Activated naive CD4-positive, alpha-beta T cell (primary cell): ENCODE measurements at places on chromosomes 2 and 18.

- no peak for DNase-seq
Measured at GRCh38 chr2:144390424-144391020, 129.4 kb downstream of the ZEB2 start.

DNA sequence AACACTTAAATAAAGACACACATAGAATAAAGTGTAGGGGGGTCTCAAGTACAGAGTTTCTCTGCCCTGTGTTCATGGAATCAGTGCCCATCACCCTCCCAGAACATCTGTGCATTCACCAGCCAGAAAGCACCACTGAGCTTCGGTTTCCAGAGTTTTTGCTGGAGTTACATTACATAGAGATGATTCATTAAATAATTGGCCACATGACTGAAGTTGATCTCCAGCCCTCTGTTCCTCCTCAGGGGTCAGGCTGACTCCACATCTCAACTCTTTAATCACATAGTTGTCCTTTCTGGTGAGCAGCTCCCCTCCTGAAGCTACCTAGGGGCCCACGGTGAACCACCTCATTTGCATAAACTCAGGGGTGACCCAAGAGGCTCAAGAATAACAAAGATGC, 129.8 kb downstream of the METTL4 start:
- no peak for DNase-seq

DNA sequence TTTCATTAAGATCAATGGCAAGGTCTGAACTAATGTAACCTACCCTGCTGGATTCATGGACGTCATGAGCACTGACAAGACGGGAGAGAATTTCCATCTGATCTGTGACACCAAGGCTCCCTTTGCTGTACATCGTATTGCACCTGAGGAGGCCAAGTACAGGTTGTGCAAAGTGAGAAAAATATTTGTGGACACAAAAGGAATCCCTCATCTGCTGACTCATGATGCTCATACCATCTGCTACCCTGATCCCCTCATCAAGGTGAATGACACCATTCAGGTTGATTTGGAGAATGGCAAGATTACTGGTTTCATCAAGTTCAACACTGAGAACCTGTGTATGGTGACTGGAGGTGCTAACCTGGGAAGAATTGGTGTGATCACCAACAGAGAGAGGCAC, 82.3 kb upstream of the NDUFV2 start:
- DNase-seq: no peak

- DNase-seq: no peak
Measured at GRCh38 chr18:39208190-39208589, 1642.6 kb upstream of the CELF4 start.

DNA sequence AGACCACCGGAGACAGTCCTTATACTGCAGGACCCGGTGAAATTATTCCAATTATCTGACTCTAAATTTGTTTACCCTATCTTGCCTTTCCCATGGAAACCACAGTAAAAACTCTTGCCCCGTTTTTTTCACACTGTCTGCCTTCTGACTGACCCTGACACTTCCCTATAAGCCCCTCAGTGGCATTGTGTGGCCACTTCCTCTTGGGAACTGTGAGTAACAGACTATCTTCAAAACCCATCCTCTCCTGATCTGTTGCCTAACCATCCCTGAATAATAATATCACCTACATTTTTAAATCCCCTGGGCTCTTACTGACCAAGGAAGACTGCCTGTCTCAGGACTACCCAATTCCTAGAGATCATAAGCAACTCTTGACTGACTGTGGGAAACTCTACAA, 42.6 kb upstream of the RNF152 start:
- no peak for DNase-seq

GRCh38 chr2:15662026-15662425, 70.4 kb downstream of the DDX1 start:
- no peak for DNase-seq

DNA sequence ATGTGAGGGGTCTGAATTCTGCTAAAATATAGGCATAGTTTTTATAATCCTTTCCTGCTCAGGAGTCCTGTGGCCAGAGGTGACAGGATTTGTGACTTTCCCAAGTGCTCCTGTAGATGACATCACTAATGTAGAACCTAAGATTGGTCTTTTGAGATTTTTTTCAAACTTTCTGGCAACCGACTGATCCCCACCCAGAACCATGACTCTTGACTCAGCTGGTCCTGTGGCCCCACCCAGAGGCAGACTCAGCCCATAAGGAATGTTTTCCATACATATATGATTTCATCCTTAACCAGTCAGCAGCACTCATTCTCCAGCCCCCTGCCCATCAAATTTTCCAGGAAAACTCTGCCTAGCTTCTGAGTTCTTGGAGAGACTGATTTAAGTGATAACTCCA, 46.8 kb downstream of the COMMD1 start:
- DNase-seq: no peak

- DNase-seq: no peak
Measured at GRCh38 chr2:118055512-118056164, 32.6 kb upstream of the INSIG2 start.

GRCh38 chr18:58416014-58416703, 212.7 kb downstream of the ALPK2 start:
- DNase-seq: no peak

DNA sequence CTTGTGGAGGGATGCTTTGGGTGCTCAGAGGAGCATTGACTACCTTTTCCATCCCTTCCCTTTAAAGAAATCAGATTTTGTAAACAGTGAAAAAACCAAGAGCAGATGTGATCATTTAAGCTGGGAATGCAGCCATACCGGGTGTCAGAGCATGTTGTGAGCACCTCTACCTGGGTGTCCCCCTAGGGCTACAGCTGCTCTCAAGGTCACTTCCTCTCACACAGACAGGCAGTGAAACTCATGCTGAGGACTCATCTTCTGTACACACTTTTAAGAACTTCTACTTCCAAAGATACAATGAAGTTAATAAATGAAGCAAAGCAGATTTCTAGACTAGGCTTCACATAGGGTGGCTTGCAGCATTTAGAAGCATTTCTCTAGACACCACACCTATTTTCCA, 48.4 kb upstream of the FRZB start:
- no peak for DNase-seq

DNA sequence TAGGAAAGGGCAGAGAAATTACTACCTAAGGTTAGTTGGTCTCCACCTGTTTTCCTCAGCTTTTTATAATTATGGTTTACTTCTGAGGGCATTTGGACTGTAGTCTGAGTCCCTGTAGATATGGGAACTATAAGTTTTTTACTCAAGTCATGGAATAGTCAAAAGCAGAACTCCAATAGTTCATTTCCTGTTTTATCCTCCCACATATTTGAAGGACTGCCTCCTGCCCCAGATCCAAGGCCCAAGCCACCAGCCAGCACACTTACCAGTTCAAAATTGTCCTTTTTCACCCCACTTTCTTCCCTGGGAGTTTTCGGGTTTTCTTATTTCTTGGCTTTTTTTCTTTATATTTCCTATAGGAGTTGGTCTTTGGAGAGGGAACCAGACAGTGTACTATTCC, 164.1 kb downstream of the MBD5 start:
- DNase-seq: no peak

GRCh38 chr2:39696838-39697237, 31.1 kb downstream of the TMEM178A start:
- no peak for DNase-seq

- no peak for DNase-seq
Measured at GRCh38 chr2:36559221-36559942, 38.6 kb downstream of the FEZ2 start.

GRCh38 chr2:25349397-25349796, 7.7 kb upstream of the DNMT3A start:
- DNase-seq: no peak

- no peak for DNase-seq
Measured at GRCh38 chr2:86309966-86310365, 27.5 kb downstream of the REEP1 start.

- DNase-seq: no peak
Measured at GRCh38 chr18:22342625-22343024, 75.1 kb downstream of the CTAGE1 start.

- no peak for DNase-seq
Measured at GRCh38 chr2:230772156-230772555, 59.5 kb downstream of the CAB39 start.

GRCh38 chr2:221876016-221876415, 303.9 kb upstream of the EPHA4 start:
- DNase-seq: no peak

DNA sequence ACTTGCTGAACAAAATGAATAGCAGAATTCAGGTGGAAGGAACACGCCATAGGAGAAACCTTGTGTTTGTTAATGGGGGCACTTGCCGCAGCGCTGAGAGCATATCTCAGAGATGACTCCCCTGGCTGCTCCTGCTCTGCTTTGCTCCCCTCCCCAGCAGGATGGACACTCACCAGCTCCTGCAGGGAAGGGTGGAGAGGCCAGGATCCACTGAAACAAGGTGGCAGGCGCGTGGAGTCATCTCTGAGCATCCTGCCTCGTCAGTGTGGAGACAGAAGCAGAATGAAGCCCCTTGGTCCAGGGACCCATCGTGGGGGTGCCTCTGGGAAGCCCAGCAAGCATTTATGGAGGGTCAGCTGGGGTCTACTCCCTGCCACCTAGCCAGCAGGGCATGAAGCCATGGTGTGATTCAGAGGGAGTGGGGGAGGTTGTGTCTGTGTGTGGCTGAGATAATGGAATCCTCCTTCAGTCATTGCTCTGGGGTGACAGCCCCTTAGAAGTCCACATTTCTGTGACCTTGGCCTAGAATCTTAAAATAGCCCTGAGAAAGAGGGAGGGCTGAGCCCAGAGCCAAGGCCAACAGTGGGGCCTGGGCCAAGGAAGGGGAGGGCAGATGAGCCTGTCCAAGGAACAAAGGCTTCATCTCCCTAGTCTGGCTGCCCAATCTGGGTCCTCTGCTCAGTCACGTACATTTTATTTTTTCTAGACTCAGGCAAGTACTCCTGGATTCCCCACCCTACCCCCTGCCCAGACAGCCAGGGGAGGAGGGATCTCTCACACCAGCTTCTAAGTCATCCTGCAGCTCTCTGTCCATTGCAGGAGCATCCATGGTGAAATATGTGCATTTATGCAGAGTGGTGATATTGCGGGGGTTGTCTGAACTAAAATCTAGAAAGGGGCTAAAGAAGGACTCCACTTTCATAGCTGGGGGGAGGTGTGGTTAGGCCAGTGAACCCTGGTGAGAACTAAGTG, 215.4 kb downstream of the ZBTB7C start:
- DNase-seq: no peak

DNA sequence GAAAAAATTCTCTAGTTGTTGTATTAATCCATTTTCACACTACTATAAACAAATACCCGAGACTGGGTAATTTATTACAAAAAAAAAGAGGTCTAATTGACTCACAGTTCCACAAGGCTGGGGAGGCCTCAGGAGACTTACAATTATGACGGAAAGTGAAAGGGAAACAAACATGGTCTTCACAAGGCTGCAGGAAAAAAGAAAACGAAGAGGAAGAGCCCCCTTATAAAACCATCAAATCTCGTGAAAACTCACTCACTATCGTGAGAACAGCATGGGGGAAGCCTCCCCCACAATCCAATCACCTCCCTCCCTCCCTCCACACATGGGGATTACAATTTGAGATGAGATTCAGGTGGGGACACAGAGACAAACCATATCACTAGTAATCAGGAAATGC, 61.7 kb upstream of the SPTBN1 start:
- no peak for DNase-seq

- no peak for DNase-seq
Measured at GRCh38 chr2:189641590-189641989, 19.7 kb upstream of the ASNSD1 start.

- no peak for DNase-seq
Measured at GRCh38 chr2:20578895-20579825, 71.7 kb downstream of the HS1BP3 start.

GRCh38 chr2:33477473-33478468, 1.3 kb downstream of the RASGRP3 start:
- DNase-seq: no peak

- DNase-seq: no peak
Measured at GRCh38 chr2:31142110-31142509, 3.9 kb upstream of the GALNT14 start.

DNA sequence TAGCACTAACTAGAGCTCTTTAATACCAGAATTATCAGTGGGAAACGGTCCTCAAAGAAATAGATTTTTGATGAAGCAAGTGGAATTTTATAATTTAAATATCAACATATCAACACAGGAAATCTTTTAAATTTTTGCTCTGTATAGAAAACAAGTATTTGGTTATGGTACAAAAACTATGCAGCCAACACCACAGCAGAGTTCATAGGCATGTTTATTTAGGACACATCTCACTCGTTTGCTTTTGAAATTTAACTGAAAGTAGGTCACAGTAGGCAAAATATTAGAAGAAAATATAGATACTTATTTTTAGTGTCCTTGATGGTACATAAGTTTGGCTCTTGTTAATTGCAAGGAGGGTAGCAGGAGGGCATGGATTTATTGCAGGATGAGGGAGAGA, 34.3 kb upstream of the TANC1 start:
- no peak for DNase-seq

- no peak for DNase-seq
Measured at GRCh38 chr18:46624127-46624526, 32.9 kb downstream of the LOXHD1 start.

DNA sequence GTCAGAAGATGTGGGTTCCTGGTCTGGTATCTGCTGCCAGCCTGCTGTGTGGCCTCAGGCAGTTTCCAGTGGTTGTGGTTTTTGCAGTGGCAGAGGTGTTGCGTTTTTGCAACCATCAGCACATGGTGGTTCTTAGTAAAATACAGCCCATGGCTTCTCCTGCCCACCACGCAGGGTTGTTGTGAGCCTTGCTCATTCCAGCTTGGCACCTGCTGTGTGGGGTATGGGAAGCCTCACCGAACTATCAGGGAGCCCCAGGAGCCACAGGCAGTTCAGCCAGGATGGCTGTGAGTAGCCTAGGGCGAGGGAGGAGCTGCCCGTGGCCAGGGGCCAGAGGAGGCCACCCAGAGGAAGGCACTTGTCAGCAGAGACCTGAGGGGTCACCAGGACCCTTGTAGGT, 9.8 kb downstream of the ARID5A start:
- DNase-seq: no peak

DNA sequence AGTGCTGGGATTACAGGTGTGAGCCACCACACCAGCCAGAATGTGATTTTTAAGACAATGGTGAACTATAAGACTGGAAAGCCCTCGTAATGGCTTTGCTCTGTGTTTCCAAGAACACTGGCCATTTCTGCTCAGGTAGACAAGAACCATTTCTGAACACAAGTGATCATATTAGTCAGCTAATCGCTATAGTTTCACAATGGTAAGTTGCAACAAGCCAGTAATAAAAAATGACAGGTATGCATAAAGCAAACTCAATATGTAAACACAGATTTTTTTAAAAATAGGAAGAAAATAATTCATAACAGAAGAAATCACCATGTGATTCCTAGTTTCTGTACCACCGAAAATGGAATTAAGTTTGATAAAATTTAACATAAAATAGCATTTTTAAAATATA, 166.5 kb downstream of the THADA start:
- no peak for DNase-seq
